Fibroblast of the aortic adventitia (primary cell): ENCODE measurements at places on chromosomes 16 and 17.

DNA sequence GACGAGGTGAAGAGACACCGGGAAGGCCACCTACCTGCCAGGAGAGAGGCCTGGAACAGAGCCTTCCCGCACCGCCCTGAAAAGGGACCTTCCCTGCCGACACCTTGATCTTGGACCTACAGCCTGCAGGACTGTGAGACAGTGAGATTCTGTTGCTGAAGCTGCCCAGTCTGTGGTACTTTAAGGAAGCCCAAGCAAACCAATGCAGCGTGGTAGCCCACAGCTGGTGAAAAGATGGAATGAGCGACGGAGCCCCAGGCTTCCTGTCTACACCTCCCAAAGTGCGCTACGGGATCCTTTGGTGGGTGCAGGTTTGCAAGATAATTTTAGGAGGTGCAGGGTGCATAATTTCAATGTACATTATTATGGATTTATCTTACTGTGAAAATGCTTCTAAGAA is 33.9 kb downstream of the TNFRSF13B start:
- no peak for DNase-seq

DNA sequence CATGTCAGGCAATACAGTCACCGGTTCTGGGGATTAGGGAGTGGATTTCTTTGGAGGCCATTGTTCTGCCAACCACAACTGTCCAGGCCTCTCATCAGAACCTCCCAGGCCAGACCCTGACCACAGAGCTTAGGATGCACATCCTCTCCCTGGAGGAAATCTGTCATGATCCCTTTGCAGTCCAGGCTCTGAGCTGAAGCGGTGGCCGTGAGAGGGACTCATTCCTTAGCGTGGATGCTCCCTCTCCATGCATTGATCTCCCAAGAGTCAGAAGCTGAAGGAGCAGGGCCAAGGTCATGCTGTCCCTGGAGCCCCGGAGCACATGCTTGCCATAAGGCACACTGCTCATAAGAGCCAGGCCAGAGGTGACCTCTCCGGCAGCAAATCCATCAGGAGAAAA is 181.4 kb downstream of the COPRS start:
- no peak for DNase-seq

GRCh38 chr17:61393904-61394629 is 5.6 kb upstream of the TBX2 start:
- DNase-seq: no peak

- peak; percentile 96 for DNase-seq
These were observed 84.4 kb downstream of the VMP1 start for GRCh38 chr17:59791603-59792457.

DNA sequence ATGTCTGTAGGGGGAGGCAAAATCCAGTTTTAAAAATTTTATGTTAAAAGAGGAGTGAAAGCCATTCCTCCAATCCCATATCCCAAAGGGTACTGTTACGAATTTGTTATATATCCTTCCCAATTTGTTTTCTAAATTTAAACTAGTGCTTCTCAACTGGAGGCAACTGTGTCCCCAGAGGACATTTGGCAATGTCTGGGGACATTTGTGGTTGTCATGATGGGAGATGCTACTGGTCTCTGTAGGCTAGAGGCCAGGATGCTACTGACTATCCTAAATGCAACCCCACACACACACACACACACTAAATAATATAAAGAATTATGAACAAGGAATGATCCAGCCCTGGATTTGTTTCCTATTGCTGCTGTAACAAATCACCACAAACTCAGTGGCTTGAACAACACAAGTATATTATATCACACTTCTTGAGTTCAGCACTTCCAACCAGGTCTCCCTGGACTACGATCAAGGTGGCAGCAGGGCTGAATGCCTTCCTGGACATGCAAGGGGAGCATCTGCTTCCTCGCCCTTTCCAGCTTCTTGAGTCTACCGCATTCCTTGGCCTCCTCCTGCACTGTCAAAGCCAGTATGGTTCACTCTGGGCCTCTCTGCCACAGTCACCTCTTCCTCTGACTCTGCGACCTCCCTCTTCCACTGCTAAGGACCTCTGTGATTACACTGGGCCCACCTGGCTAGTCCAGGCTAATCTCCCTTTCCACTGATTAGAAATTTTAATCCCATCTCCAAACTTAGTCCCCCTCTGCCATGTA is 30.1 kb downstream of the ARHGAP17 start:
- no peak for DNase-seq

DNA sequence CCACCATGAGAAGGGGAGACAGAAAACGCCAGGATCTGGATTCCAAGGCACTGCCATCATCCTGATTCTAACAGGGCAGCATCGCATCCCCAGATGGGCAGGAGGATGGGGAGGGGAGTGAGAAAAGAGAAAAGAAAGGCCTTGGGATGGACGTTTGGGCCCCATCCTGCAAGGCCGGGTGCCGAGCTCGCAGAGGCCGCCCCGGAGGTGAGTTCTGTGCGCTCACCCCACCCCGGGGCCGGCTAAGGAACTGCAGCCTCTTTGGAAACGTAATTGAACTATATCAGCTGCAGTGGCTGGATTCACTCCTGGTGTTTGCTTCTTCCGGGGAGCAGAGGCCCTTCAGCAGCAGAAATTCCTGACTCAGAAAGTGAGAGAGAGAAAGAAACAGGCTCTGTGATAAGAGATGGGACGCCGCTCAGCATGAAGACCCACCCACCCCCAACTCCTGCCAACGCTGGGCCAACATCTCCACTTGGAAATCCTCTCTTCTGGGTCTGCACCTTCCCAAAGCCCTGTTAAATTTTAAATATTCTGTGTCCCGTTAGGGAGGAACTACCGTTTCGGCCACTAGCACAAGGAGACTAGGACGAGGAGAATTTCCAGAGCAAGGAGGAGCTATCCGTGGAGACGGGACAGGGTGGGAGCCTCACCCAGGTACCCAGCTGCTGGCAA is 8.5 kb upstream of the SSTR2 start:
- DNase-seq: peak; percentile 65

DNA sequence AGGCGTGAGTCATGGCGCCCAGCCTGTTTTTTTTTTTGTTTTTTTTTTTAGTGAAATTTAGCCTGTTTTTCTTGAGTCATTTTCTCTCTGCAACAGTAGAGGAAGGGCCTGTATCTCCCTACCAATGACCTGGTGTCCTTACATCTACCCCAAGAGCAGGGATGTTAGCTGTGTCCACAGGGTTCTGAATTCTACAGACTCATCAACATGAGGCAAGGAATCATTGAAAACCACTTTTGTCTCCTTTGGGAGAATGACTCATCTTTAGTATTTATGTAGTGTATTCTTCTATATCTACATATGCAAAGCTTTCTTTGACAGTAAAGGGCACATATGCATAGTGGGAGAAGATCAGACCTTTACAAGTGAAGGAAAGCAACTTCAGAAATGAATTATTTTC is 105.3 kb downstream of the SPECC1 start:
- no peak for DNase-seq

DNA sequence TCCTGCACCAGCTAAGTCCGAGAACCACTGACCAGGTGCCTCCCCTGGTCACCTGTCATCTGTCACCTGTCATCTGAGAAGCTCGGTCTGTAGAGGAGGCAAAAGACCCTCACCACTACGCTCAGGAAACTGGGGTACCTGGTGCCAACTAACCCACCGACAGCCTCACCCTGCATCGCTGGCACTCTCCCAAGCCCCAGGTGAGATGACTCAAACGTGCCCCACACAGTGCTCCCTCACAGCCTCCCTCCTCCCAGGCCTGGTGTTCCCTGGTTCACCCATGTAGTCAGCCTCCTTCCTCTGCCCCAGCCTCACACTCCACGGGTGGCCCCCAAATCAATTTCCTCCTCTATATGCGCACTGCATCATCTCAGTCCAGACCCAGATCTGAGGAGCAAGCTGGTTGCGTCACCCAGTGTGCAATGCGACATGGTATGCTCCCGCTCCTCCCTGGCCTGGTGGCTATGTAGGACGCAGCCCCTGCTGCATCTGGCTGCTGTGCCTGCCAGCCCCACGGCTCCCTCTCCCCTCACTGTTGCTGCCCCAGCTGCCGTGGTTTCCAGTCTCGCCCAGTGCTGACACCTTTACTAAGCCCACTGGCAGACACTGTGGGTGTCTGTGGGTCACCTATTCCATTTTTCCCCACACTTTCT is 68.3 kb downstream of the GTF3C1 start:
- no peak for DNase-seq

- no peak for DNase-seq
These were observed 4.8 kb downstream of the SPHK1 start for GRCh38 chr17:76388966-76389888.

DNA sequence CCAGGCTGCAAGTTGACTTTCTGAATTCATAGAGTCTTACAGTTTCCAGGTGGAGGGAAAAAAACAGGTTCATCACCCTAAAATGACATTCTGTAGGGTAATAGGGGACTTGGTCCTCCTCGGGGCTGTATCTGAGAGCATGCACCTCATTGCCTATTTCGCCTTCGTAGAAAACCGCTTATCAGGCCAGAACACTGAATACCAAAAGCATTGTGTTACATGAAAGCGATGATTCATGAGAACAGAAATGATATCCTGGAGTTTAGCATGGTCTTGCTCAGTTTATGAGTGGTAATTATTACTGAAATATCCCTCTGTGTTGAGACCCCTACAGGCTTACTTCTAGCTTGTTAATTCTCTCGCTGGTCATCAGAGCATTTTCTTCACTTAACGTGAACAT is 61.4 kb upstream of the ARHGAP44 start:
- DNase-seq: peak; percentile 25

DNA sequence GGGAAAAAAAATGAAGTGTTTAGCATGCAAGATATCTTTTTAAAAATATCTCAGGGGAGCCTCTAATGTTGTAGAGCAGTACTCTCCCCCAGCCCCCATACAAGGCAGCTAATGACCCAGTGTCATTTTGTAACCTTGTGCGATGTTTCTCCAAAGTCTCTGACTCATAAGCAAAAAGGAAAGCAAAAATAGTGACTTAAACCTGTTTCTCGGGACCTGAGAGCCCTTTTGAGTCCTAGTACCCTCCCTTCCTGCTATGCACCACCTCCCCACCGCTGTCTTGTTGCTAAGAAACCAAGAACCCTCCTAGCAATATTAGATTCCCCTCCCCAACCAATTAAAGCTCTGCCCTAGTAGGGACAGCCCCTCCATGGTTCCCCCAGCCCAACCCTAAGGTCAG is 2.8 kb downstream of the MYCBPAP start:
- DNase-seq: peak; percentile 15
